RPMI7951 (cell line): ENCODE measurements at places on chromosomes 16 and 17. TPM values are rescaled to one million over a fixed set of nuclear protein-coding genes. Genes with fewer than 3 reads are reported as not detected.

Gene TIGD7
- total RNA-seq: 4.4 and 5.0 TPM in 2 replicates

Gene KRT15
- 3.4 and 7.3 TPM in 2 replicates for total RNA-seq

GRCh38 chr17:70355185-70355584 lies 185.9 kb downstream of the KCNJ2 start:
- DNase-seq: no peak

DNA sequence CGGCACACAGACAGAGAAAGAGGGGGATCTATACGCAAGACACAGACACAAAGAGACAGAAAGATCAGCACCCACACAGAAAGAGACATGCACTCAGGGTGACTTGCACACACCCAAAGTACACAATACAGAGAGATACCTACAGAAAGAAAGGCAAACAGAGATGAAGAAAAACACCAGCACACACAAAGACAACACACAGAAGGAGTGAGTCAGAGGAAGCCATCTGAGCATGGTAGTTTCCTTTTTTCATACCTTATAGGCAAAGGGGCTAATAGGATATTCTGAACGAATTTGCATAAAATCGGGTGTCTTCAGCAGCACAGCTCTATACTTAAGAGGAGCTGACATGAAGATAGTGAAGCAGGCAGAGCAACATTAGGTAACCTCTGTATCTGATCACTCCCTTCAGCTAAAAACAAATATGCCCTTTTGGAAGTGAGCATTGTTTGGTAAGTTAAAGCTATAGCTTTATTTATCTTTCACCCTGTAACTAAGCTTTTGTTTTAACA lies 198.6 kb downstream of the AATF start:
- no peak for DNase-seq

Gene SEPTIN12
- not detected in 2 replicates for total RNA-seq

DNA sequence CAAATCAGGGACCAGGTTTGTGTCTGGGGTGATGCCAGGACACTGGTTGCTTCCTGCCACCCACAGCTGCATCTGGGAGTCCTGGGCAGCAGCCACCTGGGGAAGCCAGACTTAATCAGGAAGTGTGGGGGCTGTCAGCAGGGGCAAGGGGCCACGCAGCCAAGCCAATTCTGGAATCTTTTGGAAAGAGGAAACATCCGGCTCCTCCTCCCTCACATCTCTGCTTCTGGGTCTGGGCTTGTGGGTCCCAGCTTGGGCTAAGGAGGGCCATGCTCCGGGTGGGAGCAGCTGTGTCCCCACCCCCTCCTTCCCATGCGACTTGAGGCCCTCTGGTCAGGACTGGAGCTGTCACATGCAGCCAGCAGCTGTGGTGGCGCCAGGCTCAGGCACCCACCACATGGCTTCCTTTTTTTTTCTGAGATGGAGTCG lies 37.0 kb upstream of the CCDC182 start:
- no peak for DNase-seq

Gene CPNE7
- total RNA-seq: 1.3 and 2.6 TPM in 2 replicates

GRCh38 chr16:1537138-1537577 lies 3.7 kb downstream of the TMEM204 start:
- DNase-seq: no peak

Gene PCGF2
- 3.8 and 7.6 TPM in 2 replicates for total RNA-seq

DNA sequence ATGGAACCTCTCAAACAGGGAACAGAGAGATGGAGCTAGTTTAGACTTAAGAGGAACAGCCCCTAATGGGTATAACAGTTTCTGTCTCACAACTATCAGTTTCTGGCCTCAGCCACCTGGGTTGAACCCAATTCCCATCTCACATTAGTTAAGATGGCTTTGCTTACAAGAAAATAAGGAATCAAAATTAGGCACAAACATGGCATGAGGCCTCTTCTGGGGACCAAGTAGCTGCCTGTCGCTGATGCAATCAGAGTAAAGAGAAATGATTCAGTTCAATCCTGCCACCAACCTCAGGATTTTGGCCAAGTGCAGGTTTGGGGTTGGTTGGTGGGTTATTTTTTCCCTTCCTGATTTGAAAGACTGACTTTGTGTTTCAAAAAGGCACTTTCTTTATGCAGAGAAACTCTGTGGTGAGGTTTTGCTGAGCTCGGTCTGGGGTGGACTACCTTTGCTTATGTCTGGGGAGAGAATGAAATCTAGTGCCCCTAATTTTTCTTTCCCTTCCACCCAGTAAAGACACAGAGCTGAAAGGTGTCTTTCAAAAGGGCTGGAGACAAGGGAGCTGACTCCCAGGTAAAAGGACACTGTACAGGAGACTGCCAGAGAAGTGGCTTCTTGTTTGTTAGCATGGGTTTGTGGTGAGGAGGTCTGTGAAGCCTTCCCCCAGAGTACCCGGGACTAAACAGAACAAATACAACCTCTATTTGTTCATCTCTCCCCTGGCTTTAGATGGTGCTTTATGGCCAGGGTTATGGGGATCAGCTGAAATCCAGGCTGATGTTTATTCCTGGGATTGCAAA lies 44.8 kb upstream of the NFAT5 start:
- peak; percentile 22 for DNase-seq

- DNase-seq: no peak
Observed at GRCh38 chr16:27428026-27428785, 26.2 kb downstream of the IL21R start.

DNA sequence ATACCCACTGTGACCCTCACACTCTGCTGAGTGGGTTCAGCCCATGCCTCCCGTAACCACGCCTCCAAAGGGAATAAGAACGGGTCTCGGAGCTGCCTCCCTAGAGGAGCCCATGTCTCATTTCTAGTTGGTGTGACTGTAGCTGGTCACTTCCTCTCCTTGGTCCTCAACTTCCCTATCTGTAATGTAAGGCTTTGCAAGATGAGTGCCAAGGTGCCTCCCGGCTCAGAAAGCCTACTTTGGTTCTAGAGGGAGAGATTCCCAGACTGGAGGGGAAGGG lies 20.8 kb downstream of the C16orf74 start:
- no peak for DNase-seq

Gene TBC1D3
- total RNA-seq: not detected in 2 replicates

DNA sequence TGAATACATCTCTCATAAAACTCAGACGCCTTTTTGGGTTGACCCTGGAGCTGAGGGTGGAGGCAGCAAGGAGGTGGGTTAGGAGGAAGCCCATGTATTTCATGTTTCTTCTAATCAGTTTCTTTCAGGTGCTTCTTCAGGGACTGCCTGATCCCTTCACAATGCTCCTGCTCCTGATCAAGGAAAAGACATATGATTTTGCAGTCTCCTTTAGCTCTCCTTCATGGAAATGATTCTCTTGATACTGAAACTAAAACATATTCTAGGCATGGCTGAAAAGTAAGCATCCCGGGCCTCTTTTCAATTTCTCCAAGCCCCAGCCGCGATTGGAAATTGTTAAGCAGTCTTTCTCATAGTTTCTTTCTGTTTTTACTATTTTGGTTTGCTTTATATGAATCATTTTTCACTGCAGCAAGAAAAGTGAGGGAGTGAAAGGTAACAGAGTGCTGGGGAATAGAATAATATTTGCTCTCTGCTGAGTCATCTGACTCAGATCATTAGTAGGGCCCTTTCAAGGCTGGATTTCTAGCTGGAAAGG lies 730.7 kb downstream of the CDH11 start:
- DNase-seq: peak; percentile 31

DNA sequence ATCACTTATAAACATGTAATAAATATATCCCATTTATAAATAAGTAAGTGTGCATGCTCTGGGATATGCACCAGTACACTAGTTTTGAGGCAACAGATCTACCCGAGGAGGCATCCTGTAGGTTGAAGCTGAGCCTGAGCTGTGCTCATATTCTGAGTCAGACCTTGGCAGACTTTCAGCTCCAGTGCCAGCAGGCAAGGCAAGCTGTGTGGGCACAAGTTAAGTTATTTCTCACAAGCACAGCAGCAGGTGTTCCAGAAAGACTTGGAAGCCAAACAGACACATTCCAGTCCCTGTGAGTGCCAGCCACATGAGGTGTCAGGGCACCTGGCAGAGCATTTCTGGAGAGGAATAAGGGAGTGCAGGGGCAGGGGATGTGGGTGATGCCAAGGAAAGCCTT lies 1.3 kb upstream of the CLEC19A start:
- DNase-seq: peak; percentile 58

DNA sequence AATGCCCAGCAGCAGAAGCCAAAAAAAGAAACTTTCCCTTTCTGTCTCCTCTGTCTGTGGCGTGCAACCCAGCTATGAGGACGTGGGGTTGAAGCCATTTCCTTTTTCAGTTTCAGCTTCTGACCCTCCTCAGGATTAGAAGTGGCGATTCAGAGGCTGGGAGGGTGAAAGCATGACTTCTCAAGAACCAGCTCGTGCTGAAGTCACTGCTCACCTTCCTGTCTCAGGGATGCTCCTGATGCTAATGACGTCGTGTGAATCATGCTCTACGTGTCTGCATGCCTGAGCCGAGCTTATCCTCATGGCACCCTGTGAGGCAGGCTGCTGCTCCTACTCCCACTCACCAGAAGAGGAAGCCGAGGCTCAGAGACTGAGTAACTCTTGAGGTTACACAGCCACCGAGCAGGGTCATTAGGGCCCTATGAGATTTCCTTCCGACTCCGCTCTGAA lies 5.7 kb upstream of the LPO start:
- peak; percentile 60 for DNase-seq

DNA sequence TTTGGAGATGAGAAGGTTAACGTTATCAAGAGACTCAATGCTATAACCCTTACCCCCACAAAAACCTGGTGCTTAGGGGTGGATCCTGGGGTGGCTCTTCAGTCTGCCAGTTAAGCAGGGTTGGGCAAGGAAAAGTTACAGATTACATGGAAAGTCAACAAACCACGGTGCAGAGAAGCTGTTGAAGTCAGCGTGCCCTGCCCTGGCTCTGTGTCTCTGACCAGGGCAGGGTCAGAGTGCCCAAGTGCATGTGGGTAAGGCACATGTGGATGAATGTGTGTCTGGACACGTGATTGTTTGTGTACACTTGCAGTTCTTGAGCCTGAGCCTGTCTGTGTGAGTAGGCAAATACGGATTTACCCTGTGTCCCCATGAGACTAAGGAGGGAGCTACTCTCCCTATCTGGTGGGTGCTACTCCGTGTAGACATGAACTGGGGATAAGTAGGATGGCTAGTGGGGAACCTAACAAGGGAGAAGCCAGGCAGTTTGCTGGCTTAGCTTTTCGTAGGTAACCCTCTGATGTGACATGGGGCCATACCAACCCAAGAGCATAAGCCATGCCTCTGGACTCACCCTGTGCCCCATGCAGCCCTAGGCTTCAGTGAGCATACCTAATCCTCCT lies 5.5 kb downstream of the IGFBP4 start:
- no peak for DNase-seq

DNA sequence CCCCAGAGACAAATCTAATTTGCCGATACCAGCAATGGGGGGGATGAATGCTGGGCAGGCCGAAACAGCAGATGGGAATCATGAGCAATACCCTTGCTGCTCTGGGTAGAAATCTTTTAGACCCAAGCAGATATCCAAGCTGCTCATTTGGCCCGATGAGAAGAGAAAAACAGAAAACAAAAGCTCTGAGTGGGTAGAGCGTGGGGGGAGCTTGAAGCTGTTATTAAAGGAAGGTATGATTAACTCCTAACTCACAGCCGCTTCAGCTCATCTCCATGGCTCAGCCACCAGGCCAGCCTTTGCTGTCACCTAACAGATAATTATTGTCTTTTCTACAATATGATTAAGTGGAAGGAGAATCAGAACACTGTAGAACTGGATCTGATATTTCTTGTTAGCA lies 58.3 kb downstream of the VPS35L start:
- no peak for DNase-seq

Gene AIPL1
- not detected in 2 replicates for total RNA-seq

DNA sequence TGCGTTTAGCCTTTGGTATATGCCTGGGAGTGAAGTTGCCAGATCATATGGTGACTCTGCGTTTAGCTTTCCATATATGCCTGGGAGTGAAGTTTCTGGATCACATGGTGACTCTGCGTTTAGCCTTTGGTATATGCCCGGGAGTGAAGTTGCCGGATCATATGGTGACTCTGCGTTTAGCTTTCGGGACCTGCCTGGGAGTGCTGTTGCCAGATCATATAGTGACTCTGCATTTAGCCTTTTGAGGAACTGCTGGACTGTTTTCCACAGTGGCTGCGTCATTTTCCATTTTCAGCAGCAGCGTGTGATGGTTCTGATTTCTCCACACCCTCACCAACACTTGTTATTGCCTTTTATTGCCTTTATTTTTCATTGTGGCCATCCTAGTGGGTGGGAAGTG lies 73.0 kb downstream of the OR1D5 start:
- no peak for DNase-seq

GRCh38 chr17:68658999-68659780 lies 58.0 kb upstream of the FAM20A start:
- DNase-seq: no peak

Gene TPSD1
- not detected in 2 replicates for total RNA-seq

DNA sequence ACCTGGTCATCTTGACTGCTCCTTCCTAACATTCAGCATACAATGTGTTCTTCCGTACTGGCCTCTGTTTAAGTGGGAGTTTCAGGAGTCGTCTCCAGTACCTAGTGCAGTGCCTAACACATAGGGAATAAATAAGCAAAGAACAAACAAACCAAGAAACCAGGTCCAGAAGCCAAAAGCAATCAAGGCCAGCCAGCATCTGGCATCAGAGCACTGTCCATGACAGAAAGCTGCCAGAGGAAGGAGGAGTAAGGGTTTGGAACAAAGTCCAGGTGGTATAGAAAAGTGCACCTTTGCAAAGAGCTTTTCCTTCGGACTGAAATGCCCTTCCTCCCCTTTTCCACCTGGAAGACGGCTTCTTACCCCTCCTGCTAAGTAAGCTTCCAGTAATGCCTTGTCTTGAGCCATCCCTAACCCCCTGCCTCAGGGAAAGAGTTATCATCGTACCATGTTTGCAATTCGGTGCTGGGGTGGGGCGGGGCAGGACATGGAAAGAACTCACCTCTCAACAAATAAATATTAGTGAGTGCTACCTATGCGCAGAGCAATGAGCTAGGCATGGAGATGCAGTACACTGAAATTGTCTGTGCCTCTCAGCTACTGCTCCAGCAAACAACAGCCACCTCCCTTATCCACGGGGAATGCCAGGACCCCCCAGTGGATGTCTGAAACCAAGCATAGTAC lies 47.6 kb downstream of the C17orf67 start:
- no peak for DNase-seq

GRCh38 chr17:57174591-57174990 lies 81.7 kb upstream of the MSI2 start:
- no peak for DNase-seq

DNA sequence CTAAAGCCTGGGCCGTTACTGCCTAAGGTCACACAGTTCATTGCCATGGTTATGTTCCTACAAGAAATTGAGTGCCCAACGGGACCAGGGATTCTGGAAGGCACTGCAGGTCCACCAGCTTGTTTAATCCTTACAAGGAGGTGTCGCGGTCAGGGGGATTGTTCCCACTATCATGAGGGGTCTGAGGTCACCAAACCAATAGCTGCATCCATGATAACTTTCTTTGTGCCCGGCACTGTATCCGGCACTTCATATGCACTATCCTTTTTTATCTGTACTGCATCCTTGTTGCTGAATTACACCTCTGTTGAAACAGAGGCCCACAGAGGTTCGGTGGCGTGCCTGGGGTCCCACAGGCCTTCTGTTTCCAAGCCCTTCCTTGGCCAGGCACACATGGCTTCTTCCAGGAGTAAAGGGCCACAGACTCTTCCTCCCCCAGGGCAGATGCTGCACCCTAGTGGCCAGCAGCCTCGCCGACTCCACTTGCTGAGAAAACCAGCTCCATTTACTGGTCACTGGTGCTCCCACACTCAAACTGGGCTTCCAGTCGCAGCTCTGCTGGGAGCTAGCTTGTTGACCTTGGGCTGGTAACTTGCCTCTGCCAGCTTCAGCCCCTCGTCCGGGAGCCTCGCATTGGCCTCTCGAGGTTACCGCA lies 82.0 kb upstream of the PLCG2 start:
- peak; percentile 35 for DNase-seq
